ENCODE measurements at places on chromosomes 7 and 10.

DNA sequence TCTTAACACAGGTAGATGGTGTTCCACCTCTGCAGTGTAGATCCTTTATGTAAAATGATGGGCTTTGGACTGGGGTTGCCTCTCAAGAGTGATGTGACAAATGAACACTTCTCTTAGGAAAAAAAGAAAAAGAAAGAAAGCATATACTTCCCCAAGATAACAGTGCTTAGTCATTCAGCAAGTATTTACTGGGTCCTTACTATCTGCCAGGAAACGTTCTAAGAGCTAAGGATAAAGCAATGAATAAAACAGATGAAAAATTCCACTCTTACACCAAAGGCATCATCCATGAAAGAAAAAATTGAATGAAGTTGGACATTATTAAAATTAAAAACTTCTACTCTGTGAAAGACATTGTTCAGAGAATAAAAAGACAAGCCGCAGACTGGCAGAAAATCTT, 177.3 kb downstream of the C7orf25 start:
- DNase-seq, result no peak

DNA sequence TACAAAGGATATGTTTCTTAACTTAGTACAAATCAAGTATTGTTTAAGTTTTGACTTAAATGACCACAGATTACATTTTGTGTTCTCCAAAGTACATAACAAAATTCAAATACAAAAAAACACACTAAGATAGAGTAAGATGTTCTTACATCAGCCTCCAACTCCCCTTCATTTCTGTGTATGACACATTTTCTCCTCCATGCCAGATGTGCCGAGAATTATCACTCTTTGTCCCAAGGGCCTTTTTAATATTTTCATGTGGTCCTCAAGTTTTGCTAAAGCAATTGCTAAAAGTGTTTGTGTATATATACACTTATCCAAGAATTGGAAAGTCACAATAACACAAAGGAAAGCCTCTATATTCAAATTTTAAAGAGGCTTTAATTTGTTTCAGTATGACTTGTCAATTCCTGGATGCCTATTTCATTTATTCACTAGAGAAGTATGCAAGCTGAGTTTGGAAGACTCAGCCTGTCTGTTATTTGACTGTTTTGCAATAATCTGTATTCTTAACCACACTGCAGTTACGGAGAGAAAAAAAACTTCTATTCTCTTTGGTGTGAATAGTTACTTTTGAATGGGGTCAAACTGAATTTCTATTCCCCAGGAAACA, 586.4 kb upstream of the SEMA3D start:
- no peak for DNase-seq

- no peak for DNase-seq
Observed at GRCh38 chr10:71395621-71396020, 1.1 kb upstream of the CDH23 start.

DNA sequence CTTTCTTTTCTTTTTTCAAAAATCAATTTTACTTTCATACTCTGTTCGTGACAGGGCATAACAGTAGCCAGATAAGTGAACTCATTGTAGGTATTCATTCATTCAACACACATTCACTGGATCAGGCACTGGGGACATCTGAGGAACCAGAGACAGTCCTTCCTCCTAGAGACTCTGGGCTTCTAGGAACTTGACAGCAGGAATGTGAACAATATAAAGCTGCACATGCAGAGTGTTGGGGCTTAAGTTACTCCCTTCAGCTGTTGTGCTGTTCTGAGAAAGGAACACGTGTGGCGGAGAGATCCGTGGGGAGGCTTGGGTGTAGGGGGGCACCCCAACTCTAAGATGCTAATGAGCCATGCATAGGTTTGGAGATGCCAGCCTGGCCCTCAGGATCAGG, 120.4 kb downstream of the PKD1L1 start:
- no peak for DNase-seq

Data from SHP77 treated with DMSO at 0.1 percent for 48 hours (cell line).